Kidney (tissue), 22 donors: ENCODE measurements at places on chromosomes 2 and 18. TPM values are rescaled to one million over a fixed set of nuclear protein-coding genes. Genes with fewer than 3 reads are reported as not detected.

- DNase-seq, result peak; percentile 87
Observed at GRCh38 chr2:129936334-129936934, 43.0 kb upstream of the RAB6C start.

GRCh38 chr18:41058351-41059125 is 896.5 kb upstream of the PIK3C3 start:
- no peak for DNase-seq

DNA sequence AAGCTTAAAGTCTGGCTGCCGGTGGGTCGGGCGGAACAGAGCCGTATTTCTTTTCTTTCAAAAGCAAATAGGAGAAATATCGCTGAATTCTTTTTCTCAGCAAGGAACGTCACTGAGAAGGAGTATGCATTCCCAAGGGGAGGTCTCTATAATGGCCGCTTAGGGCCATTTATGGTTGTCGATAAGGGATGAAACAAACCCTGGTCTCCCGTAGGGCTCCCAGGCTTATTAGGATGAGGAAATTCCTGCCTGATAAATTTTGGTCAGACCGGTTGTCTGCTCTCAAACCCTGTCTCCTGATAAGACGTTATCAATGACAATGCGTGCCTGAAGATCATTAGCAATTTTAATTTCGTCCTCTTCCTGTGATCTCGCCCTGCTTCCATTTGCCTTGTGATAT is 227.7 kb upstream of the ZEB2 start:
- DNase-seq, result no peak

- DNase-seq, result no peak
Observed at GRCh38 chr18:13425357-13426091, 207.0 kb downstream of the LDLRAD4 start.

DNA sequence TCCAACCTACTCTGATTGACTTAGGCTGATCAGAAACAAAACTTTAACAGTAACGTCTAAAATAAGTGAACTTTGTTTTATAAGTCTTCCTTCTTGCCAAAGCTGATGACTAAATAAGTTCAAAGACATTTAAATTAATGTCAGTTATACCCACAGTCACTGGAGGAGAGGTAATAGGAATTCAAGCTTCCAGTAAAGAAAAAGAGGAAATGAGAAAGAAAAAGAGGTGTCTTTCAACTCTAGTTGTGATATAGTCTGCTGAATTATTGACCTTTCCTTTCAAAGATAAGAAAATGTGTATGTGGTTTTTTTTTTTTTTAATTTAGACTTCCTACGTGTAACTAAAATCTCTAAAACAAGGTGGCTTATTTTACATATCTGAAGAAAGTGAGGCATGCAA is 191.5 kb downstream of the SLC8A1 start:
- no peak for DNase-seq

GRCh38 chr2:42978175-42978886 is 185.9 kb upstream of the HAAO start:
- DNase-seq, result no peak

The CD28 gene
- polyA plus RNA-seq, result 0.37 TPM

The UNC80 gene
- polyA plus RNA-seq, result 0.04 TPM

DNA sequence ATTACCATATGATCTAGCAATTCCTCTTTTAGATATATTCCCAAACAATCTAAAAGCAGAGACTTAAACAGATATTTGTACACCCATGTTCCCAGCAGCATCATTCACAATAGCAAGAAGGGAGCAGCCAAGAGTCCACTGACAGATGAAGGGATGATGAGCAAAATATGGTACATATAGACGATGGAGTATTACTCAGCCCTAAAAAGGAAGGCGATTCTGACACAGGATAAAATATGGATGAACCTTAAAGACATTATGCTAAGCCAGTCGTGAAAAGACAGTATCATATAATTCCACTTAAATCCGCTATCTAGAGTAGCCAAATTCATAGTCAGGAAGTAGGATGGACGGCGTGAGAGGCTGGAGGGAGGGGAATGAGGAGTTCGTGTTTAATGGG is 20.4 kb downstream of the HS6ST1 start:
- DNase-seq, result no peak

DNA sequence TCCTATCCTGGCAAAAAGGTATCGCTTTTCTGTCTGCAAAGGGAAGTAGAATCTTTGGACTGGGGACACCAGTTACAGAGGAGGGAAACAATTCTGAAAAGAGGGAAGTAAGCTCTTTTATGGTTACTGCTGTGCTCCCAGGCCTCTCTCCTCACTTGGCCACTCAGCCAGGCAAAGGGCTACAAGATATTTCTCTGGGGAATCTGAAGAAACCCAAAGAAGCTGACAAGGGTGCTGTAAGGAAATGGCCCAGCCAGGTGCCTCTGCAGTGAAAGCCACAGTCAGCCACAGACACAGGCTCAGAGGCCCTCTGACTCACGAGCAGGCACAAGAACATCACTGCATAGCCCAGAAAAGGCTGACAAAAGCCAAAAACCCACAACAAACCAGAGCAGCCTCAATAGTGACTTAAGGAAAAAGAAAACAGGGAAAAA is 5.8 kb downstream of the HDLBP start:
- no peak for DNase-seq

The LOXHD1 gene
- polyA plus RNA-seq, result not detected

The DOK6 gene
- 4.6 TPM for polyA plus RNA-seq

GRCh38 chr2:144519934-144520731 is at the start of gene ZEB2:
ZEB2 (minus strand) TSS chr2:144520119; CDS start chr2:144517350, 2,769 bp downstream.
- DNase-seq, result peak; percentile 65

DNA sequence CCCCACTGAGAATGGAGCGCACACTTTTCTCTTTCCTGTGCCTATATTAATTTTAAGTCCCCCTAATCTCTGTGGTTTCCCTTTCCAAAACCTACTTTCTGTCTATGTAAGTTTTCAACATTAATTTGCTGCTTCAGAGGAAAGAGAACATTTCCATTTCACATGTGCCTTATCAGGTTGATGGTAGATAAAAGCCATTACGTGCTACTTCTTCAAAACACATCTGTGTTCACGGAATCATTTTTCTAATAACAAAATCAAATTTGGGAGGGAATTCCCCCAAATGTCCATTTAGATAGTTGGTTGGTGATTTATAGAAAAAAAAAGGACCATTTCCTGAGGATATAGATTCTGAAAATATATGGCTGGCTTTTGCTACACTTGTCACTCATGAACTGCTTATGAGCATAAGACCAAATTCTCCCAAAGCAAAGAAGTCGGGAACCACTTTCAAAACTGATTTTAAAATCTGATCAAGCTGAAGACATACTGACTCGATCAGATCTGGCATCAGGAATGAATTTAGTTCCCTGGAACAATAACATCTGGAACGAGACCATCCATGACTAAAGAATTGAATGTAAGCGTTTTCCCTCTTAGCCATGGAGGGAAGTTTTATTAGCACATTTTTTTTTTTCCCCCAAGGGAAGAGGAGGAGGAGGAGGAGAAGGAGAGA is 8.2 kb downstream of the PTGR3 start:
- no peak for DNase-seq

GRCh38 chr2:235493402-235493774 is 455 bp upstream of the AGAP1 start:
- DNase-seq, result peak; percentile 82

The LIMS4 gene
- polyA plus RNA-seq, result 5.5 TPM

The GULP1 gene
- 12.2 TPM for polyA plus RNA-seq

DNA sequence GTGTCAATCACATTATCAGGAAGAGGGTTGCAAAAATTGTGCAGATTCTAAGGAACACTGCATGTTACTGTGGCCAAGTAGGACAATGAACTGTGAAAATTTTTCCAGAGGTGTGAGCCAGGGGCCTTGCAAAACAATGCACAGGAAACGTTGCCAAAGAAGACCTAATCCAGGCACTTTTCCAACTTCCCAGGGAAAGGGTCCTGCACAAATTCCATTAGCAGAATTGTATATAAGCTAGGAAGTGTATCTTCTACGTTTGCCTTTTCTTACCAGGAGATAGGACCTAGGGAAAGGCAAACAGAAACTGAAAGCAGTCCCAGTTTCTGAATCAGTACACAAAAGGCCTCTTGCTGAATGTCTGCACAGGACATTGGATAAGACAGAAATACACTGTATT is 1888.3 kb upstream of the CELF4 start:
- DNase-seq, result peak; percentile 71

DNA sequence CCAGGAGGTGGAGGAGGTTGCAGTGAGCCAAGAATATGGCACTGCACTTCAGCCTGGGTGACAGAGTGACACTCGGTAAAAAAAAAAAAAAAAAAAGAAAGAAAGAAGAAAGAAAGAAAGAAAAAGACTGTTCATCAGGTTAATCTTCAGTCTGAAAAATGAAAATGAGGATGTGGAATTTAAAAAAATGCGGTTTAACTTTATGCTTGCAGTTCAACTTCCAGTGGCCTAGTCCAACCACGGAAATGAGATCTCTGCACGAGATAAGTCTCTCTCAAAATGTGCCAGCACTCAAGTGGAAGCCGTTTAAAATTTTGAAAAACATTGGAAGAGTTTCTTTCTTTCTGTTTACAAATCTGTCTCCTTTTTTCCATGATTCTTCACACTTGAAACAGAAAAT is 112.1 kb downstream of the DOCK10 start:
- no peak for DNase-seq

The NAT8 gene
- 1,820 TPM for polyA plus RNA-seq

The ARHGEF33 gene
- 2.4 TPM for polyA plus RNA-seq

- DNase-seq, result no peak
Observed at GRCh38 chr2:10457846-10458598, 9.9 kb upstream of the ODC1 start.

GRCh38 chr2:126658319-126658904 is 2.5 kb downstream of the GYPC start:
- DNase-seq, result no peak

The SERPINB11 gene
- polyA plus RNA-seq, result not detected
